ENCODE measurements at places on chromosomes 3 and 15. TPM values are rescaled to one million over a fixed set of nuclear protein-coding genes. Genes with fewer than 3 reads are reported as not detected.

Gene ARNT2
- under 0.01 TPM for total RNA-seq

Gene ATP13A5
- not detected for total RNA-seq

Gene CAMK2N2
- total RNA-seq: not detected

Gene CHDH
- total RNA-seq: 0.25 TPM

- DNase-seq: peak; percentile 30
Measured at GRCh38 chr3:138068579-138069174, 46.7 kb downstream of the DZIP1L start.

- DNase-seq: peak; percentile 43
Measured at GRCh38 chr3:31670136-31670535, 137.4 kb downstream of the STT3B start.

DNA sequence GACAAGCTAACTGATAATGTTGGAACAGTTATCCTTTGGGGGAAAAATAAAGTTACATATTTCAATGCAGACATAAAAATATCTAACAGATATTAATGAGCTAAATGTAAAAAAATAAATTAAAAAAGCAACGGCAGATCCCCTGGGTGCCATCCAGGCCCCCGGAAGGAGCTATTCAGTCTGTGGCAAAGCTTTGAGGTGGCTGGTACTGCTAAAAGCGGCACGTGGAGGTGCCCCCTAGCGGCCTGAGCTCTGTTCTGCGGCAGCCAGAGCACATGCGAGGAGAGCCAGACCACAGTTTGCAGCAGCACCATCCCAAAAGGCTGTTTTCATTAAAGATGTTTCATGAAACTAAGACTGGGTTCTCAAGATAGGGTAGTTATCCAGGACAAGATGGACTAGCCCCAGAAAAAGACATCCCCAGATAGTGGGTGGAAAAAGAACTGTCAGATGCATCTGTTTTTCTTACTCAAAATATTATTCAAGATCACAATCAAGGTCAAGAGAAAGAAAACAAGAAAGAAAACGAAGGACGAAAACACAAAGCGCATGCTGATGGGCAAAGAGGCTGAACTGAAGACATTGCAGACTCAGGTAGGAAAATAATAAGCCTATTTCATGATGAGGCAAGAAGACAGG is 18.7 kb downstream of the AP3S2 start:
- DNase-seq: no peak

DNA sequence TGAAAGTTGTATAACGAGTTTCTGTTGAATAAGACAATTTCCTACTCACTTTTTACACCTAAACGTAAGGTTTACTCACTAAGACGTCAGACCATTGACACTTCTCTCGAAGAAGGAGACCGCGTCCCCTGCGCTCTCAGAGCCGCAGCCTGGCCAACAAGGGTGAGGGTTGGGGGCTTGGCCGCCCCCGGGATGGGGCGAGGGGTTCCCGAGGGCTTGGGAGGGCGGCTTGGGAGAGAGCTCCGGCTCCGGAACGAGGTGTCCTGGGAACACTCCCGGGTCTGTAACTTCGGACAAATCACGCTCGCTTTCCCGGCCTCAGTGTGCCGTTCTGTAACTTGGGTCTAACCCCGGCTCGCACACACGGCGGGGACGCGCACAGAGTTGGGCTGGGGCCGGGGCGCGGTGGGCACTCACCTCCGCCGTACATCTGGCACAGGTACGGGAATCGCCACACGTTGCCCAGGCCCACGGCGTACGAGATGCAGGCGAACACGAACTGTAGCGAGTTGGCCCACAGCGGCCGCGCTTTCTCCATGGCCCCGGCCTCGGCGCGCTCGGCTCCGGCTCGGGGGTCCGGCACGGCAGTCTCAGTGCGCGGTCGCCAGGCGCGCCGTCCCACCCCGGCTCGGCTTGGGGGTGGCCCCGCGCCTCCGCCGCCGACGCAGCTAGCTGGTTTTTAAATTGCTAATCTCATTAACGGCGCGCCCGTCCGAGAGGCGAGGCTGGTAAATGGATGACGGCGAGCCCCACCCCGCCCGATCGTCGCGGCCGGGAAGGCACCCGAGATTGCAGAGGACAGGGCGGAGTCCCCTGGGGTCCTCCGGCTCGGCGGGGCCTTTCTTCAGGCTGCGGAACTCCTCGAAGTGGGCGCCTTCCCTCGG is at the start of gene SLC6A20:
SLC6A20 (minus strand) TSS at position 655 of the 884 bp plus-strand sequence; CDS start at position 538, 117 bp downstream.
- no peak for DNase-seq

DNA sequence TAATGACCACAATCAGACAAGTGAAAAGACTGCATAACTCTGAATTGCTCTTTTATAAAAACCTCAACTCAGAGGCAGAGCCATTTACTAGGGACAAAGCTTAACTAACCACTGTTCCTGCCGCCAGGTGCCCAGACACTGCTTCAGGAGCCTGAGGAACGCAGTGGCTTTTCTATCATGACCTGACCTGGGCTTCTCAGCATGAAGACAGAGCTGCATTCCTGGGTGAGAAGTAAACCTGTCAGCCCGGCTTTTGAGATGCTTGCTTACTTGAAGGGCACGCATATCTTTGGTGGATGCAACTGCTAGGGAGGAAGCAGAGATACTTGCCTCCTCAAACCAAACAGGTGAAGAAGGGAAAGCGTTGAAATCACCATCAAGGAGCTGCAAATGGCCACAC is 7.9 kb downstream of the LRRC31 start:
- no peak for DNase-seq

Measured in pulmonary artery endothelial cell (primary cell).